ENCODE measurements at places on chromosomes 6 and 20. TPM values are rescaled to one million over a fixed set of nuclear protein-coding genes. Genes with fewer than 3 reads are reported as not detected.

DNA sequence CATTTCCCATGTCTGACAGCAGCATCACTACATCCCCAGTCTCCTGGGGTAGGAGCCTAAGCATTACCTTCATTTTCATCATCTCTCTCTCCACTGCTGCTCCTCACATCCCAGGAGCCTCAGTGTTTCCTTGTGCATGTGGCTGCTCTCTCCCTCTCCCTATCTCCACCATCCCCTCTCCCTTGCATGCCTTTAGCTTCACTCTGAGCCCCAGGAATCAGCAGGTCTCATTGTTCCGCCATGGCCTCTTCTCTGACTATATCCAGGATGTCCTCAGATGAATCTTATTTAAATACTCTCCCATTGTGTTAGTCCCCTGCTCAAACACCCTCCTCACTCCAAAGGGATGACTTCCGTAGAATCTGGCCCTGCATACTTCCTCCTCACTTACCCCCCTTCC is 79.4 kb downstream of the FAXC start:
- DNase-seq, result no peak

SLC35A1 gene
- total RNA-seq, result 6.2 TPM

DNA sequence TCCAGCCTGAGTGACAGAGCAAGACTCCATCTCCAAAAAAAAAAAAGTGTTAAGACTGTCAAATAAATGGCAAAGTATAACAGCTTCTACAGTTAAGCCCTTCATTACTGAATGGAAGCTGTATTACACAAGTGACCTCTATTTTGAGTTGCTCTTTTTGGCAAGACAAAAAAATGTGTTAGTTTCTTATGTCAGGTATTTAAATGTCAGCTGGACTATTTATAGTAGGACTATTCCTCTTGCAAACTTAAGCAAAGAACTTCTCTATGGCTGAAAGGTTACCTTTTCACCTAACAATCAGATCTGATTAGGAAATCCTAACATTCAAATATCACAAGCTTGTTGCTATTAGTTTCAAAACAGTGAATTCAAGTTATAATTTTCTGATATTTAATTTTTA is 12.4 kb downstream of the UBE2V1 start:
- DNase-seq, result no peak

- no peak for DNase-seq
Measured at GRCh38 chr6:100559859-100560258, 95.1 kb upstream of the SIM1 start.

C2 gene
- 0.63 TPM for total RNA-seq

Measured in H7 (cell line).